ENCODE measurements at places on chromosomes 3 and 15.
A peak's percentile ranks its signal among the peaks of the same experiment; 100 is the strongest.

GRCh38 chr3:123021996-123022510 lies 5.5 kb downstream of the SEMA5B start:
- DNase-seq = no peak

DNA sequence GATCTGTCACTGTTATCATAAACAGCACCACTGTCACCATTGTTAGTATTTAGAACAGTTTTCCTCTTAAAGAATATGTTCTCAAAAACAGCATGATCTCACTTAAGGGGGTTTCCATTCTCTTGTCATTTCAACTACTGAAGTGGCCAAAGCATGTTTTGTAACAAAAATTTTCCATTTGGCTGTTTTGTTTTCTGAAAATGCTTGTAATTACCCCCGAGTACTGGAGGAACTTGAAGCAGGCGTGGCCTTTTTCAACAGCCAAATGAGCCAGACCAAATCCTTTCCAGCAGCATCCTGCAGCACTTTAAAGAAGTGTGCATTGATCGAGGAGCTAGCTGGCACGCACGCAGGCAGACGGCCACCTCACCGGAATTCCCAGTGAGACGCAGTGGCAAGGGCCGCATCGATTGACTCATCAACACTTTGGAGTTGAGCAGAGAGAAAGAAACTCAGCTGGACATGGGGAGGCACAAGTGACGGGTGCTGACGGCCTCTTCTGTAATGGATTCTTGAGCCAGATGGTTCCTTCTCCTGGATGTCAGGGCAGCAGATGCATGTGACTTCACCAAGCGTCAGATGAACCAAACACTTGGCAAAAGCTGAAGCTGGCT lies 234.3 kb upstream of the IGF1R start:
- no peak for DNase-seq

DNA sequence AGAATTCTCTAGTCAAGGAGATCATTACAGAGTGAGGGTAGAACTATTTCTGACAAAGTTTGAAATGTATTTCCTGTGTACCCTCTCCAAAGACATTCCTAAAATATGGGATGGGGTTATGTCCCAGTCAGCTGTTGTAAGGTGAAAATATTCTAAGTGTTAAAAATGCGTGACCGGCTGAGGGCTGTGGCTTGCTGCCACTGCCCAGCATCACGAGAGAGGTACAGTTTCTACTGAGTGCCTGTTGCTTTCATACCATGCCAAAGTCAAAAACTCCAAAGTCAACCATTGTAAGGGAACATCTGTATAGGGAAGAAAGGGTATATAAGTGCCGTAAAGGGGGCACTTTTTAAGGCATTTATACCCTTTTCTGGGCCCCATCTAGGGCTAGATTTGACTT lies 30.9 kb downstream of the MAP6D1 start:
- no peak for DNase-seq

DNA sequence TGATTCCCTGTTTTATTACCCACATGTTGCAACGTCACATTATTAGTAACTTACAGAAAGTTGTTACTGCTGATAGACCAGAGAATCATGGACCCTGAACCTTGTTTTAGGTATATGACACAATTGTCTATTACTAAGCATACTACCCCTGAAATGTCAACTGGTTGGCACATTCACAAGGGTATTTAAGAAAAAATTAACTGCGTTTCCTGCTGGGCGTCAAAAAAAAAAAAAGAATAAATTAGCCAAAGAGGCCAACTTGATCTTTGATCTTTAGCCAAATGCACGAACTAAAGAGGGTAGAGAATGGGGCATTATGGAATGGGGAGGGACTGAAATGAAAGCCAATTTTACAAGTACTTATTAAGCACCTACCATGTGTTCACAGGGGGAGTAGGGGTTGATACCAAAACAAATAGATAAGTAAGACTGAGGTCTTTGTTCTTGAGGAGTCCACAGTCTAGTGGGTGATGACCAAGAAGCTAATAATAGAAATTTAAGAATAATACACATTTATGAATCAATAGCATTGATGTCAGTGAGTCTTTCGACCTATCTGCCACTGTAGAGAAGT lies 17.8 kb upstream of the MUC13 start:
- no peak for DNase-seq

- DNase-seq = no peak
Observed at GRCh38 chr3:186425788-186426730, 64.0 kb upstream of the DGKG start.

DNA sequence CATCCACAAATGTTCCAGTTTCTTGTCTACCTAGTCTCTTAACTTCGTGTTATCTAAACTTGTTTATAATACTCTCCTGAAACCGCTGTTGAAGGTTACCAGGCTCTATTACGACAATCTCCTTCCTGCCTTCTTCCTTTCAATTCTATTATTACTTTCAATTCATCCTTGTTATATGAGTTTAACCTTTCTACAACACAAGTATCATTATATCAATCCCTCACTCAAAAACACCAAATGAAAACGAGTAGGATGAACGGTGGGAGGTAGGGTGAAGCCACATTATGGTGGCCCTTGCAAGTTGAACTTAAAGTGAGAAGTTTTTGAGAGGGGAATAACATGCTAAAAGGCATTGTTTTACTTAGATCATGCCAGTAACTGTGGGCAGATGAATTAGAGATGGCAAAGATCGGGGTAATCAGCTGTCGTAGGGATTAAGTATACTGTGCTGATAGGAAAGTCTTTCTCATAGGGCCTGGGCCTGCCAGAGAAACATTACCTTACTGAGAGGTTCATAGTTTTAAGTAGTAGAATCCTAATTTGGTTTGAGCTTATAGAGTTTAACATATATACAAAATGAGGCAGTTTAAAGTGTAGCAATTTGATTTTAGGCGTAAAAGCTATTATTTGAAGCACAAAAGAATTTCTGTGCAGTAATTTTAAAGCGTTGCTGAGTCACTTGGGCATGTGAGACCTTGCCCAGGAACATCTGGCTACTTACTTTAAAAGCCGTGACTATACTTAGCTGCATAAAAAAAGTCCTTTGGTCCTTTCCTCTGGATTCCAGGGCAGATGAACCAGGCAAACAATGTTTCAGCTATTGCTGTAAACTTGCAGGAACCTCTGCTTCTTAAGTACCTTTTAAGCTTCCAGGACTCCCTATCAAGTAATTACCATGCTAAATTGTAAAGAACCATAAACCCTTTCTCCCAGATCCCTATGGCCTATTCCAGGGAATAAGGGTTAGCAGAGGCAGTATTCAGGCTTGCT lies 3.3 kb upstream of the CEP97 start:
- no peak for DNase-seq

DNA sequence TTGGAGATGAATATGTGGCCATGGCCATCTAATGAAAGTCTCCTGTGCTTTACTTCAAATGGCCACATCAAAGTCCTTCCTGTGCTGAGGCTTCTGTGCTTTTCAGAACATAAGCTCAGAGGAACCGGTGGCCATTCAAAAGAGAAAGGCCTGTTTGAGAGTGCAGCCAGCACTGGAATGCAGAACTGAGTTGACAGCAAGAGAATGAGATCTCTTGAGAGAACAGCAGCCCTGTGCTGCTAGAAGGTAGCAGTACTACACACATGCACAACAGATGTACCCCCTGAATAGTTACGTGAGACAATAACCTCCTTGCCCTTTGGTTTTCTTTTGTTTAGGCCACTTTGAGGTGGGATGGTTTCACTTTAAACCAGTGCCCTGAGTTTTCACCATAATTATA lies 292.5 kb downstream of the PTPRG start:
- no peak for DNase-seq

DNA sequence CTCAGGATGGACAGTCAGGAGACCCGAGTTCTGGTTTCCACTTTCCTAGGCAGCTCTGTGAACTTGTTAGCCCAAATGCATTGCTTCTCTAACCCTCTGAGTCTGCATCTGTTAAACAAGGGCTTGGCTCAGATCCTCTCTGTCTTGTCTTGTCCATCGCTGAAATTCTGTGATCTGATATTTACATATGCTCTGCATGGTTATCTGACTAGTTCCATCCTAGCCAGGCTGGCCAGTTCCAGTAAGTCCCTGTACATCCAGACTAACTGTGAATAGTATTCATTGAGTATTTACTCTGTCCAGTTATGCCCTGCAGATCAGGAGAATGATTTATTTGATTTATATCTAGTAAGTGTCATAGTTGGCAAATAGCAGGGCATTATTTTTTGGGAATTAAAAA lies 27.0 kb upstream of the SV2B start:
- DNase-seq = no peak

- no peak for DNase-seq
Observed at GRCh38 chr3:21185816-21186314, 565.1 kb downstream of the ZNF385D start.

DNA sequence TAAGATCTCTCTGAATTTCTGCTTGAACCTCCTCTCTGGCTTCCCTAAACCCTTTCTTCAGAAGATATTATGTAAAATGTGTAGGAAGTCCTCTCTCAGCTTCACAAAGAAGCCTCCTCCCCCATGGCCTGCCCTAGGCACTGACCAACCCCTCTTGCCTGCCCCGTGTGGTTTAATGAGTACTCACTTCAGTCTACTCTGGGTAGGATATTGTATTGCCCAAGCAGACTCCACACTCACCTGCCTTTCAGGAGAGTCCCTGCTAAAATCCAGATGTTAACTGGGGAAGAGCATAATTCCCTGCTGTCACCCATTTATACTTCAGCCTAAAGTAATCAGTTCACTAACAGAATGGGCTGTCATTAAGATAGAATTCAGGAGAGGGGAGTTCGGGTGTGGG lies 2.6 kb upstream of the AGBL1 start:
- no peak for DNase-seq

GRCh38 chr3:110810356-110810755 lies 261.3 kb upstream of the NECTIN3 start:
- no peak for DNase-seq

- no peak for DNase-seq
Observed at GRCh38 chr3:45137656-45138181, 8.5 kb downstream of the CDCP1 start.

DNA sequence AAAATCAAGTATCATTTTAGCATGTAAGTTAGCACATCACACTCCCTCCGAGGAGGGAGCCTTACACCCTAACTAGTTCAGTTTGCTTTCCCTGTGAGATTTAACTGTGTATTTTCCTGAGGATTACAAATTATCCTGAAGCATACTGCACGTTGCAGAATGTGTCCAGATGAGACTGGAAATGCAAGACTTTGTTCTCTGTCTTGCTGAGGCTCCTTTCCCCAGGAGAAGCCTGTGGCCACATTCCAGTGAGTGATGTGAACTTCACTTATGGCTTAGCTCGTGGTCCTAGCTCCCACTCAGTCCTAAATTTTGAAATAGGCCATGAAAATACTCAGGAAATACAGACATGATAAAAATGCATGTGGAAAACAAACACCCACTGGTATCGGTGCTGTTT lies 23.7 kb downstream of the PDZRN3 start:
- no peak for DNase-seq

- no peak for DNase-seq
Observed at GRCh38 chr15:90419738-90420406, 31.8 kb downstream of the IQGAP1 start.

DNA sequence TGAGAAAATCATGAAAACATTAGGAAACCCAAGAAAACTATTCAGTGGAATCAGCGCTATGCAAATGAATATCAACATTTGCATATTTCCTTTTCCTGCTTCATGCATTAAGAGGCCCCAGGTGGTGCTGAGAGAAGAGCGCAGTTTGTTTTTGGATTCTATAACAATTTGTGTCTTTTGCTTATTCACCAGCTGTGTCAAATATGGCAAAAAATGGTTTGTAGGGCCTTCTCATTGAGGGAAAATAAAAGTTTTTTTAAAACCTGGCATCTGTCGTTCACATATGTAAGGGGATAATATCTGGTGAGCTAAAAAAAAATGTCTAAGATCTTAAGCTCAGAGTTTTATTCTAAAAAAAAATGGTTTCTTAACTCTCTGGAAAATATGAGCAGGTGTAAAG lies 122.5 kb upstream of the ROBO2 start:
- DNase-seq = no peak

GRCh38 chr3:33636125-33636850 lies 81.8 kb downstream of the CLASP2 start:
- DNase-seq = no peak

DNA sequence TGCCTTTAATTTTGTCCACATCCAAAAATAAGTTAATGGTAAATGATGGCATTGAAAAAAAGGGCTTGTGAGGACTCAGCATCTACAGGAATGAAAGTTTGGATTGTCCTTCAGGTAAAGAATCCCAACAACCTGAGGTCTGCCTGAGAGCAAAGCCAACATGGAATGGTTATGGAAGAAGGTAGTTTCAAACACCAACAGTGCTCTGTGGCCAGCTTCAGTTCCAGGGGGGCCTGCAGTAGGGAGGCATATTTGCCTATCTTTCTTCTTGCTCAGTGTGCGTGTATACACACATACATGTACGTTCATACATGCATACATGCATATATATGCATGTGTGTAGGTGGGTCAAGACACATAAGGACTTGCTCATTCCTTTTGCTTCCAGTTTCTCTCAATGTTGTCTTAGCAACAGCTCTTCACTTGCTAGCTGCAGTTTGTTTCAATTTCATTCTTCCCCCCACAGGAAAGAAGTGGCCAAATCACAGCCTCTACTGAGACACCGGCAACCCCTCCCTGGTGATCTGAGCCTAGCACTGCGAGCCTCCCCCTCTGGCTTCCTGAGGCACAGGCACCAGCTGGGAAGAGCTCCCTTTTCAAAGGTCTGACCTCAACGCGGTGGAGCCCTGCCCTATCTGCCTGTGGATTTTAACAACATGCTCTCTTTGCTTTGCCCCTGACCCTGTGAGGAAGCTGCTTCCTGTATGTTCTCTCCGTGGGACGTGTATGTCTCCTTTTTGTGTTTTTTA lies 146.2 kb downstream of the KLF13 start:
- DNase-seq = peak; percentile 24

GRCh38 chr3:74651885-74652284 lies 37.4 kb upstream of the CNTN3 start:
- DNase-seq = no peak
